Activated CD4-positive, alpha-beta T cell treated with anti-CD3 and anti-CD28 coated beads for 36 hours (primary cell): ENCODE measurements at places on chromosomes 12 and 14. TPM values are rescaled to one million over a fixed set of nuclear protein-coding genes. Genes with fewer than 3 reads are reported as not detected.

DNA sequence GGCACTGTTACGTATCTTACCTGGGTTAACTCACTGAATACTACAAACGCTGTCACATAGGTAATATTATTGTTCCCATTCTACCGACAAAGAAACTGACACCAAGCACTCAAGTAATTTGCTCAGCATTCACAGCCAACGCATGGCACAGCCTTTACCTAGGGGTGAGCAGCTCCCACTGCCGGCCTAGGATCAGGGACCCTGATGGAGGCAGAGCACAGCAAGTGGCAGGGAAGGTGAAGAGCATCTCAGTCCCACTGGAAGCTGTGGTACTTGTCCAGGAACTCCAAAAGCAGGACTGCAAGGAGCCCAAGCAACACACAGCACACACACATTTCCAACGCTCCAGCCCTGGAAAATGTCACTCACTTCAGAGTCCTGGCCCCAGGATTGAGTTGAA lies 111.8 kb upstream of the CDKN3 start:
- no peak for DNase-seq

GRCh38 chr12:94427501-94428381 lies 31.9 kb downstream of the CEP83 start:
- peak; percentile 17 for DNase-seq

GRCh38 chr12:131643631-131644452 lies 67.0 kb upstream of the SFSWAP start:
- no peak for DNase-seq

DNA sequence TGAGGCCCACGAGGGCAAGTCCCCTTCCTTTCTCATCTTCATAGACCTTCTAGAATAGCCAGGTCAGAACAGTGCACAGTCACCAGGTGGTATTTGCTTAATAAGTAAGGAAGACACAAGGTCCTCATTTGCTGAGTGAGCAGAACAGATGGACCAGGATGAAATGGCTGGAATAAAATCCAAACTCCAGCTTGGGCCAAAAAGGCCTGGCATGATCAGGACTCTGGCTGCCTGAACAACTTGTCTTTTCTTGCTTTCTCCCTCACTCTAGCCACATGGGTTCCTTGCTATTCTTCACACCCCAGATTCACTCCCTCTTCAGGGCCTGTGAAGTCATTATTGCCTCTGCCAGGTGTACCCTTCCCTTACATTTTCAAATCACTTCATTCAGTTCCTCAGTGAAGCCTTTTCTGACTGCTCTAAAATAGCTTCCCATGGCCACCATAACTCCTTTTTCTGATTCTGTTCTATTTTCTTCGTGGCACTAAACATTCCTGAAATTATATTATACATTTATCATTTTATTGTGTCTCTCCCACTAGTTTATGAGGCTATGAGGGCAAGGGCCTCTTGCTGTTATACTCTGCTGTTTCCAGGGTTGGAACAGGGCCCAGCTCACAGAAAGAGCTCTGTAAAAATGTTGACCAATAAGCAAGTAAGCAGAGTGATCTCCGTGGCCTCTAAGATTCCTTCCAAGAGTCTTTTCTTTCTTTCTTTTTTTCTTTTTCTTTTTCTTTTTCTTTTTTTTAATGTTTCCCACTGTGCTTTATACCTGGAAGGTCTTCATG lies 150.8 kb downstream of the TTC8 start:
- DNase-seq: no peak

DNA sequence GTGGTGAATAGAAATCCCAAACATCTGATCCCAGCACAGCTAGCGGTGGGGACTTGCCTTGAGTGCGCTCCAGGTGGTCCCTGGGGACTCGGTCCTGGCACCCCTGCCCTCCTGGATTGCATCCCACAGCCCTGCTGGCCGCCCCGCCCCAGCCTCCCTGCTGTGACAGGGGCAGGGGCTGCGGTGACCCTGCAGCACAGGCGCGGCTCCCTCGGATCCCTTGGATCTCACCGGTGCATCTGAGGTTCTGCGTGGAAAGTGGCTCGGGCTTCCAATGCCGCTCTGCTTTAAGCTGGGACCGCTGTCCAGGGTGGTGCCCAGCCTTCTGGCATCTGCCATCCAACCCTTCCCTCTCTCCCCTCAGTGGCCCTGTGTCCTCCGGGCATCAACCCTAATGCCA lies 16.0 kb downstream of the ANKRD9 start:
- DNase-seq: no peak

DNA sequence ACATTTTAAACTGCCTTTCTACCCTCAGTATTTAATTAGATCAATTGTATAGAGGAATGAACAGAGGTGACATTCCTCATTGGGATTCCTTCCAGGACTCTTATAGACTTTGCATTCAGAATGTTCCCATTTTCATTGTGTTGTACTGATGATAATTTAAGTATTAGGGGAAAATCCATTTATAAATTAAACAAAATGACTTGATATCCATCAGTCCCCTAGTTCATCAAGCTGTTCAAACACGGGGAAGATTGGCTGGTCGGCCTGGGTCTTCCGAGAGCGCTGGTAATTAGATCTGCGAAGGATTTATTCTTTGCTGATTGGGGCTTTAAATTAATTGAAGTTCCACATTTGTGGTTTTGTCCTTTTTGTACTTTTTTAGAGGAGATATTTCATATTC lies 274.0 kb downstream of the EGLN3 start:
- no peak for DNase-seq

DNA sequence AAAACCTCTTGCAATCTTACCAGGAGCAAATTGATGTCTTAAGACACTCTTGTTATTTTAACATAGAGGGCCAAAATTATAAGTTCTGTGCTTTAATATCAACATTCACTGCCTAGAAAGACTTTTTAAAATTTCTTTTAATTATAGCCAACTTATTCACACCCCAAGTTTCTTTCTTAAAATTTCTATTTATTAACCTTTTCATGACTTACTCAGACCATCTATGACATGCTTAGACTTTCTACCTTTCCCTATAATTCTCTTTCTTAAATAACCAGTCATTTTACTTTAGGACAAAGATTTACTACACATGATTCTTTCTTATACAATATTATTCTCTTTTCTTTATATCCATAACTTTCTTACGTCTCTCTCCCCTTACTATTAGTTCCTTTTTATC lies 220.4 kb downstream of the NUBPL start:
- no peak for DNase-seq

GRCh38 chr12:45122768-45123380 lies 72.0 kb upstream of the DBX2 start:
- DNase-seq: no peak

- no peak for DNase-seq
Observed at GRCh38 chr14:27190296-27190695, 592.5 kb upstream of the NOVA1 start.

DNA sequence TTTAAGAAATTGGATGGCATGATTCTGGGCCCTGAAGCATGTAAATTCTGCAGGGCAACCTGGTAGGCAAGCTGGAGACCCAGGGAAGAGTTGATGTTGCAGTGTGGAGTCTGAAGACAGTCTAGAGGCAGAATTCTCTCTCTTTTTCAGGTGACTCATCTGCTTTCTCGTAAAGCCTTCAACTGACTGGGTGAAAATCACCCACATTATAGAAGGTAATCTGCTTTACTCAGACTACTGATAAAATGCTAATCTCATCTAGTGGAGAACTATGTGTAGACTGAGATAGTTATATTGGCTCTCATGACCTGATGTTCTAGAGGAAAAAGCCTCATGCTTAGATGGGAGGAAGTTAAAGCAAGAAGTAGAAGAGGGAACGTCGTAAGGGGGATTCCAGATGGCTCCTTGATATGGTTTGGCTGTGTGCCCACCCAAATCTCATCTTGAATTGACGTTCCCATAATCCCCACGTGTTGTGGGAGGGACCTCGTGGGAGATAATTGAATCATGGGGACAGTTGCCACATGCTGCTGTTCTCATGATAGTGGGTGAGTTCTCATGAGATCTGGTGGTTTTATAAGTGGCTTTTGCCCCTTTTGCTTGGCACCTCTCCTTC lies 723.8 kb downstream of the BCL11B start:
- DNase-seq: peak; percentile 61

GRCh38 chr12:52229836-52230343 lies 3.2 kb upstream of the KRT7 start:
- DNase-seq: no peak

- no peak for DNase-seq
Observed at GRCh38 chr12:68841717-68842116, 33.7 kb downstream of the MDM2 start.

DNA sequence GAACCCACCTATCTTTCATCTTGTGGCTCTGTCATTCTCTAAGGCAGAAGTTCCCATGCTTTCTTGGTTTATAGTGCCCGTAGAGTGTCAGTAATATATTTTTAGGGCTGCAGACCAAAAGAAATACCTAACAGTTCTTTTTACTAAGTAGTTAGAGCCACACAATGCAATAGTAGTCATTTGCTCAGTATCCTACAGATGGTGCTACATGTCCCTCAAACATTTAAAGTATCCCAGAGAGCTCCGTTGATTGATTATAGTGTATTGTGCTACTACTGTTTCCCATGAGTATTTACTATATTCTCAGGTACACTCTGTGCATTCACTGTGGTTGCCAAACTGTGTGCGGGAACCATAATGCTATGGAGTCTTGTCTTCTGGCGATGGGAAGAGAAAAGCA lies 4.7 kb upstream of the PLBD1 start:
- DNase-seq: no peak

GRCh38 chr12:102950107-102950949 lies 7.1 kb upstream of the ASCL1 start:
- no peak for DNase-seq

GRCh38 chr12:119088685-119089379 lies 89.9 kb upstream of the HSPB8 start:
- DNase-seq: no peak

- no peak for DNase-seq
Observed at GRCh38 chr12:5012337-5012736, 31.3 kb upstream of the KCNA5 start.

GRCh38 chr12:122062832-122063693 lies 15.5 kb upstream of the MLXIP start:
- no peak for DNase-seq

GRCh38 chr12:63382930-63383329 lies 231.9 kb upstream of the AVPR1A start:
- DNase-seq: no peak

DNA sequence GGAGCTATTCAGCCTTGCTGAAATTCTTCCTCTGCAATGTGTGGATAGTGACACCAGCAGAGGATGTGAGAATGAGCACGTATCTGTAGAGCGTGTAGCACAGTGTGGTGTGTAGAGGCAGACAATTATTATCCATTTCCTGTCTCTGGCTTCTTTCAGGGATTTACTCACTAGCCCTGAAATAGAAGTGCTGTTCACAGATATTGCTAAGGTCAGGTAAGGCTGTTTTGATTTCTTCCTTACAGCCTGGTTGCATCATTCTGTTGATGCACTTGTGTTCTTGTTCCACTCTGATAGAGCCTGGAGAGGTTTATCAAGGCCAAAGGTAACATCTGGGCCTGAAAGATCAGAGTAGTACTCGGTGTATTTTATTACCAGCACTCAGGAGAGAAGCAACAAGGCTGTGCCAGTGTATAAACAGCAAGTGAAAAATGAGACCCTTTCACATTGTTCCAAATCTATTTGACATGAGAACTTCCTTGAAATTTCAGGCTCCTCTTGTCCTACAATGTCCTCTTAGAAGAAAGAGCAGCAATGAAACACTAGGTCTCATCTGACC lies 16.7 kb downstream of the ARG2 start:
- DNase-seq: peak; percentile 8

DNA sequence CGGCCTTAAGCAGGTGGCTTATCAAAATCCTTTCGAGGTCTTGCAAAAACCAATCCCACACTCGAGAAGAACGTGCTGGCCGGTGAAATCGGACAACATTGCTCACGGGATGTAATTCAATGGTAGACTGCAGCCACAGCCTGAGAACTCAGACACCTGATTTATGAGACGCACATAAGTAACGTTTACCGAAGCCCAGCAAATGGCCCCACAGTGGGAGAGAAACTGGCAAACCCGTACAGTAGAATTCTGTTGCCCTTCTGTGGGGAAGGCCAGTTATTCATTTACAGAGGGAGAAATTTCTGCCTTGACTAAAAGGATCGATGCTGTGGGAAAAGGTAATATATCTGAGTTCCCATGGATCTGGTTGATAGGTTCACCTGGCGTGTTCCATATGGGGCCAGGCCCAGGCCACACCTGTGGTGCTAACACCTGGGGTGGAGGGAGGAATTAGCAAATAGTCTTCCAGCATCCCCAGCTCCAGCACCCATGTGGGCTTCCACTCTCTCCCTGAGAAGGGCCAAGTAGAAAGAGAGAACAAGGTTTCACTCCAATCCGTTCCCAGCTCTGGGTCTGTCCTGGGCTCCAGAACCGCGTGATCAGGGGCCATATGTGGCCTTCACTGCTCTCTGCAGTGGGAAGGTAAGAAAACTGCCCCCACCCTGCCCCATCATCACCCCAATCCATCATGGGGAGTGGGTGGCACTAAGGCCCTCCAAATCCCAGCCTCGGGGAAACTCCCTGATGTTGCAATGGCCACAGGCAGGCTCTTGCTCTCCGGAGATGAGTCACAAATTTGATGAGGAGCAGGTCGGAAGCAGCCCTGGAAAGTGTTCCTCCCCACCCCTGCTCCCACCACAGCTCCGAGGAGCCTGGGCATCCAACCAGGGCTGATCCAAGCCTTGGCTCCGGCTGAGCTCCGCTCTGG lies 12.7 kb downstream of the BDKRB1 start:
- no peak for DNase-seq

- no peak for DNase-seq
Observed at GRCh38 chr12:84636801-84637290, 275.8 kb downstream of the SLC6A15 start.

DNA sequence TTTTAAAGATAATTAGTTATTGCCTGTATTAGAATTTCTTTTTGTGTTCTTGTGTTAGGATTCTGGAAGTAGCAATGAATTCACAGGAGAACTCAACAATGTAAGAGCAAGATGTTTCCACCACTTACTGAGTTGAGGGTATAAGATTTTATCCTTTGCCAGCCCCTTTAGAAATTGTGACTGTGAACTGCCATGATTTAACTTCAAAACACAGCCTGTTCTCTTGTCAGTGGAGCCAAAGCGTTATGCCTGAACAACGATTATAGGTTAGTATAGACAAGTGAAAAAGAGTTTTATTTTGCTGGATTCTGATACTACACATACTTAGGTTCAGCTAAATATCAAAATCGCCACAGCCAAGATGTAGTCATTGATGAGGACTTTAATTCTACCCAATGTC lies 101.6 kb downstream of the CRADD start:
- no peak for DNase-seq

The SCN8A gene
- total RNA-seq: 0.69 TPM

The DNAL1 gene
- 6.8 TPM for total RNA-seq

The SPIC gene
- total RNA-seq: not detected

The MMP17 gene
- total RNA-seq: not detected

The SUOX gene
- total RNA-seq: 3.4 TPM

The FOXG1 gene
- total RNA-seq: not detected

The GXYLT1 gene
- 6.7 TPM for total RNA-seq

The BEGAIN gene
- total RNA-seq: 3.5 TPM

The RIC8B gene
- total RNA-seq: 11.3 TPM

The RNF212B gene
- not detected for total RNA-seq

The GARIN6 gene
- total RNA-seq: not detected

The MUCL1 gene
- not detected for total RNA-seq

The MSRB3 gene
- total RNA-seq: 0.12 TPM

The GCH1 gene
- total RNA-seq: 28.1 TPM

The ANKS1B gene
- total RNA-seq: 0.73 TPM

The KRT77 gene
- total RNA-seq: not detected

The ASIC1 gene
- total RNA-seq: 7.3 TPM

The DCD gene
- total RNA-seq: not detected
